Lung (tissue), 17 donors: ENCODE measurements at places on chromosomes 3 and 15. TPM values are rescaled to one million over a fixed set of nuclear protein-coding genes. Genes with fewer than 3 reads are reported as not detected.

DNA sequence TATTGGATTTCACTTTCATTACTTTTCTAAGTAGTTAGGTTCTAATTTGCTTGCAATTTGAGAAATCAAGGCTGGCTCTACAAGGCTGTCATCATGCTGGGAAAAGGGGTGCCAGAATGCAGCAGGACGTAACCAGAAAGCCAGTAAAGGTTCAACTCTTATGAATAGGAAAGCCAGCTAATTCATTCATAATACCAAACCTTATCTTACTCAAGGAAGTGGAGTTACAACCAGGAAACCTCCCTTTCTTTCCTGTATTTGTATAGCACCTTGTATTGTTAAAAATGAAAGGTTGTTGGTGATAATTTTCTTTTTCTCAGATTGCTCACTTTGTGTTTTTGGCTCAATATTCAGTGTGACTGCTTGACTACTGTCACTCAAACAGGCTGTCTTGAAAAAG lies 109.4 kb downstream of the FILIP1L start:
- no peak for DNase-seq
- no peaks in the 10 kb centered on the region for H3K27me3 ChIP-seq
- H3K27ac ChIP-seq: peak overlapping the region; percentile 33
- peaks cover 13% of the 10 kb centered on the region for H3K4me1 ChIP-seq
- H3K36me3 ChIP-seq: no peaks in the 10 kb centered on the region

DNA sequence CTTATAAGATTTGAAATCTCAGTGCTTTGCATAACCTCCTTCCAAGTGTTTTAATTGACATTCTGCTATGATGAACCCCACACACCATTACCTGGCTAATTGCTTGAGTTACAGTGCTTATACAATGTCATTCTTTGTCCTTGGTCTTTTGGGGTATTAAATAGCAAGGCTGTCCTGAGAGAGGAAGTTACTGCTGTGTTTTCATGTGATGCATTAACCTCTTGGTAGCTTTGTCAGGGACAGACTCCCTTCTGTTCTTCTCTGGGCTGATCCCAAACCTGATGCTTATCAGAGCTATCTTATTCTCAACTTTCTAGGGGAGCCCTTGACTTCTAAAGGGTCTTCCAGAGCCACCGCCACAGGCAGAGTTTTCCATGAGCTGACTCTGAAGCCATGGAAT lies 12.4 kb upstream of the OTOL1 start:
- no peak overlapping the region for H3K27ac ChIP-seq
- H3K4me1 ChIP-seq: no peaks in the 10 kb centered on the region
- H3K27me3 ChIP-seq: no peaks in the 10 kb centered on the region
- no peak overlapping the region for H3K4me3 ChIP-seq
- no peaks in the 10 kb centered on the region for H3K36me3 ChIP-seq

GTF2E1 gene
- 14.8 TPM for total RNA-seq

DNA sequence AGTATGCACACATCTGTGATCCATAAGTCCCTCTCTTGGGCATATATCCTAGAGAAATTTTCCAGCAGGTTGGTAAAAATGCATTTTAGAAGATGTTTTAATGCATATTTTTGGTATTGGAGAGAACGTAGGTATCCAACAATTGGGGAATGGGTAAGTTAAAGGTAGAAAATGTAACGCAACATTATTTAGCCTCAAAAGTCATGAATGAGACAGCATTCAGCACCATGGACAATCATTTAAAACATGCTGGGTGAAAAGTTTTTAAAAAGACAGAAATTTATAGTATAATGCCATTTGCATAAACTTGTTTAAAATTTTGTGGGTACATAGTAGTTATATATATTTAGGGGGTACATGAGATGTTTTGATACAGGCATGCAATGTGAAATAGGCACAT lies 43.4 kb downstream of the TRIM69 start:
- no peak overlapping the region for H3K4me3 ChIP-seq
- no peaks in the 10 kb centered on the region for H3K27me3 ChIP-seq
- no peak for DNase-seq
- no peaks in the 10 kb centered on the region for H3K36me3 ChIP-seq

DNA sequence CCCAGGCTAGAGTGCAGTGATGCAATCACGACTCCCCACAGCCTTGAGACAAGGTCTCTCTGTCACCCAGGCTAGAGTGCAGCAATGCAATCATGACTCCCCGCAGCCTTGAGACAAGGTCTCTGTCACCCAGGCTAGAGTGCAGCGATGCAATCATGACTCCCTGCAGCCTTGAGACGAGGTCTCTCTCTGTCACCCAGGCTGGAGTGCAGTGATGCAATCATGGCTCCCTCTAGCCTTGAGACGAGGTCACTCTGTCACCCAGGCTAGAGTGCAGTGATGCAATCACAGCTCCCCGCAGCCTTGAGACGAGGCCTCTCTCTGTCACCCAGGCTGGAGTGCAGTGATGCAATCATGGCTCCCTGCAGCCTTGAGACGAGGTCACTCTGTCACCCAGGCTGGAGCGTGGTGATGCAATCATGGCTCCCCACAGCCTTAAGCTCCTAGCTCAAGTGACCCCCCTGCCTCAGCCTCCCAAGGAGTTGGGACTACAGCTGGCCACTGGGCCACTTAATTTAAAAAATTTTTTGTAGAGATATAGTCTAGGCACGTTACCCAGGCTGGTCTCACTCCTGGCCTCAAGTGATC lies 26.1 kb downstream of the TFRC start:
- H3K4me1 ChIP-seq: no peaks in the 10 kb centered on the region
- H3K4me3 ChIP-seq: no peak overlapping the region

- no peak overlapping the region for H3K4me3 ChIP-seq
- DNase-seq: no peak
- H3K27ac ChIP-seq: peak overlapping the region; percentile 49
- peaks cover 35% of the 10 kb centered on the region for H3K4me1 ChIP-seq
These were observed 127.6 kb upstream of the MEF2A start for GRCh38 chr15:99438224-99438585.

GRCh38 chr15:50275908-50276307 lies 10.4 kb upstream of the HDC start:
- no peaks in the 10 kb centered on the region for H3K4me1 ChIP-seq
- no peaks in the 10 kb centered on the region for H3K27me3 ChIP-seq
- H3K4me3 ChIP-seq: no peak overlapping the region
- H3K36me3 ChIP-seq: no peaks in the 10 kb centered on the region
- DNase-seq: no peak

DNA sequence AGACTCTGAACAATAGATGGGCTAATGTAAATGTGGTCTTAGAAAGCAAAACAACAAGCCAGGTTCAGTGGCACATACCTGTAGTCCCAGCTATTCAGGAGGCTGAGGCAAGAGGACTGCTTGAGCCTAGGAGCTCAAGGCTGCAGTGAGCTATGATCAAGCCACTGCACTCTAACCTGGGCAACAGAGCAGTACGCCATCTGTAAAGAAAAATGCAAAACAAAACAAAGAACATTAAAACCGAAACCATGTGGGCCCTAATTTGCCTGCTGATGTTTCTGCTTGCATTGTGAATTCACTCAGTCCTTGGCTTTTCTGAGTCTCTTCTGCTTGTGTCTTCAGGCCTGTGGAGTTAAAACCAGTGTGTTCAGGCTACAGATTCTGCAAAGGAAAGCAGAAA lies 56.7 kb downstream of the CCNL1 start:
- H3K27ac ChIP-seq: peak overlapping the region; percentile 68
- H3K4me1 ChIP-seq: peaks cover 12% of the 10 kb centered on the region
- no peaks in the 10 kb centered on the region for H3K27me3 ChIP-seq
- H3K4me3 ChIP-seq: no peak overlapping the region
- no peaks in the 10 kb centered on the region for H3K36me3 ChIP-seq

DNA sequence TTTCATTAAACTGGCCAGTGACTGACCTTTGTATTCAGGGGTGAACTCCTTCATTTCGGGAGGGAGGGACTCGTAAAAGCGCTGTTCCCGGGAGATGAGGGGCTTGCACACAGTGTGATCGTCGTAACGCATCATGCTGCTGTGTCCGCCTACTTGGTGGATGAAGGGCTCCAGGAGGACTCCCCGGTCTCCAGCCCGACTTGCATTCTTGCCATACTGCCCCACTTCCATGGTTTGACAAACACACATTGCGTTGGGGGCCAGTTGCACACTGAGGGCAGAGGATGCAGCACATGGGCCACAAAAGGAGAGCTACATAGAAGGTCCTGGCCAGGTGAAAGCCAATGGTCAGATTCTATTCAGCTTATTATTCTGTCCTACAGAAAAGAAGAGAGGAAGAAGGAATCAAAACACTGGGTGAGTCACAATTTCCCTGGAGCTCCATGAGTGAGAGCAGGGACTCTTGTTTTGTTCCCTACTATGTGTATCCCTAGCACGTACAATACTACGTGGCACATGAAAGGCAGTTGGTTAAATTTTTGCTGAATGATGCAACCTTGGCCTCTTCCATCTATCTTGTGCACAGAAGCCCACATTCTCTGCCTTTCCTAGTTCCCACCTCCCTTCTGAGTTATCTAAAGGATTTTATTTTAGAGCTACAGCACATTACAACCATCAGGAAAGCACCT lies 24.2 kb upstream of the GMPPB start:
- H3K4me3 ChIP-seq: no peak overlapping the region
- no peak for DNase-seq
- no peaks in the 10 kb centered on the region for H3K27me3 ChIP-seq
- H3K4me1 ChIP-seq: no peaks in the 10 kb centered on the region

GRCh38 chr15:77840991-77841775 lies 208.5 kb upstream of the LINGO1 start:
- DNase-seq: no peak
- no peaks in the 10 kb centered on the region for H3K4me1 ChIP-seq
- H3K27ac ChIP-seq: no peak overlapping the region

DNA sequence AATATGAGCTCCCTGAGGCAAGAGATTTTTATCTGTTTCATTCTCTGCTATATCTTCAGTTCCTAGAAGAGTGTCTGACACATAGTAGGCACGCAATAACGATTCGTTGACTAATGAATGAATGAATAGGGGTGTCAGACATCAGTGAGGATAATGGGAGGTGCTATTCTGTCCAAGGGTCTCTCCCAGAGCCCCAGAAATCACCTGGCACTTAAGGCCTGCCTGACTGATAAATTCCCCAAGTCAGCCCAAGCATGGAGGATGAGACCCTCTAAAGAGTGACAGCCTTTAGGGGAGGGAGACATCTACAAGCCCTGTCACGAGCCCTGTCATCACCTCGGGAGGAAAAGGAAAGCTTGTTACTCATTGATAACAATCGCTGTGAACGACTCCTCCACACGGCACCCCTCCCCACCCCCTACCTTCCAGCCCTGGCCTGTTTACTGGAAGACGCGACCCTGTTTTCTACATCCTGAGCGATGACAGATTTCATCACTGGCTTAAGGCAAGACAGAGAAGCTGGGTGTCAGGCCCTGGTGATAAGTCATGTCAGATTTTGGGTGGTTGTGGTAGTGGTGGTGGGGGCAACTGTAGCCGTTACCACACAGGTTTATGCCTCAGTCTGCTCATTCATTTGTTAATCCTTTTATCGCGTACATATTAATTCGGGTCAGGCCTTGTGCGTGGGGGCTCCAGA lies 23.1 kb downstream of the BHLHE40 start:
- no peaks in the 10 kb centered on the region for H3K4me1 ChIP-seq
- no peaks in the 10 kb centered on the region for H3K36me3 ChIP-seq
- no peaks in the 10 kb centered on the region for H3K27me3 ChIP-seq
- H3K27ac ChIP-seq: no peak overlapping the region
- no peak overlapping the region for H3K4me3 ChIP-seq
- no peak for DNase-seq

- no peak overlapping the region for H3K27ac ChIP-seq
- DNase-seq: no peak
- peaks cover 3% of the 10 kb centered on the region for H3K4me1 ChIP-seq
- H3K4me3 ChIP-seq: no peak overlapping the region
- peaks cover 7% of the 10 kb centered on the region for H3K36me3 ChIP-seq
These were observed 55.8 kb upstream of the MYO5C start for GRCh38 chr15:52351206-52351908.
